ENCODE measurements at places on chromosomes 6 and 20.

GRCh38 chr20:2093883-2094282 is 7.7 kb upstream of the STK35 start:
- no peak for DNase-seq

- DNase-seq, result no peak
These were observed 13.0 kb downstream of the PCK1 start for GRCh38 chr20:57573894-57574293.

DNA sequence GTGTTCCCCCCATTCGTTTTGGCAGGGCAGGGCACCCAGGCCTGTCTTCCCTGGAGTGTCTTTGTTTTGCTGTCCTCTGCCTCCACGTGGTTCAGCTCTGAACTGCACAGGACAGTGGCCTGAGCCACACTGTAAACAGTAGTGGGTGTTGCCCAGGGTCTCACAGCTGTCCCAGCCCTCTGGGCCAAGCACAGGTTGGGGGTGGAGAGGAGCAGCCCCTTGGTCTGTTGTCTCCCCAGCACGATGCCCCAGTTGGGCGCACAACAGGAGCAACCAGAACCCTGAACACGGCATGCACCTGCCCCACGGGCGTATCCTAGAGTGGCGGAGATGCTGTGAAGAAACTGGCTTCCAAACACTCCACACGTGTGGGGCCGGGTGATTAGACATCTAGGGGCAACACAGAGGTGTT is 14.4 kb downstream of the CCDC167 start:
- DNase-seq, result no peak

DNA sequence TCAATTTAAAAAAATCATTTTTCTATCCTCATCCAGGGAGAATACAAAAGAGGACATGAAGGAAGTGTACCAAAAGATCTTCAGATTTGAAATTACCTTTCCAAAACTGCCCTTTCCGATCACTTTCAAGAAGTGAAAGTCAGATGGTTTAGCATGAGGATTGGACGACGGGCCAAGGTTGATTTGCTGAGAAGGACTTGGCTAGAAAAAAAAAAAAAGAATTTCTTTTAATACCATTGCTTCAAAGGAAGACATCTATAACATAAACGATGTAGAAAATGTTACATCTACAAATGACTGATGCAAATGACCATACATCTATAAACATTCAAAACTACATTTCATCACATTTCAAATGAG is 120.9 kb upstream of the SLC2A12 start:
- DNase-seq, result no peak

GRCh38 chr20:13574071-13574470 is 64.7 kb downstream of the TASP1 start:
- no peak for DNase-seq

DNA sequence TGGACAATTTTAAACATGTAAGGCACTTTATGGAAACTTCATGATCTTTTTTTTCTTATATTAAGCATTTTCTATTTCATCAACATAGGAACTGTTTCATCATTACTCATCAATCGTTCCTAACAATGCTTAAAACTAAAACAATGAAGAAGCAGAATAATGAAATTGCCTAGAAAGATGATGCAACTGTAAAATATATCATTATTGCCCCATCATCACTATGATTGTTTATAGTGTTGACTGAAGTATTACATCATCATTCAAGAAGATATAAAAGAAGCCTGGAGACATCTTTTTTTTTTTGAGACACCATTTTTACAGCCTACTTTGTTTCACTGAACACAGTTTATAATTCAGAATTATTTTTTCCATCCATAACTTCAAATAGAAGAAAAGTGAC is 147.2 kb downstream of the TRDN start:
- no peak for DNase-seq

- peak; percentile 56 for DNase-seq
These were observed 6.9 kb upstream of the ZBTB12 start for GRCh38 chr6:31908791-31909190.

- no peak for DNase-seq
These were observed 4.1 kb downstream of the HLA-B start for GRCh38 chr6:31352683-31353383.

DNA sequence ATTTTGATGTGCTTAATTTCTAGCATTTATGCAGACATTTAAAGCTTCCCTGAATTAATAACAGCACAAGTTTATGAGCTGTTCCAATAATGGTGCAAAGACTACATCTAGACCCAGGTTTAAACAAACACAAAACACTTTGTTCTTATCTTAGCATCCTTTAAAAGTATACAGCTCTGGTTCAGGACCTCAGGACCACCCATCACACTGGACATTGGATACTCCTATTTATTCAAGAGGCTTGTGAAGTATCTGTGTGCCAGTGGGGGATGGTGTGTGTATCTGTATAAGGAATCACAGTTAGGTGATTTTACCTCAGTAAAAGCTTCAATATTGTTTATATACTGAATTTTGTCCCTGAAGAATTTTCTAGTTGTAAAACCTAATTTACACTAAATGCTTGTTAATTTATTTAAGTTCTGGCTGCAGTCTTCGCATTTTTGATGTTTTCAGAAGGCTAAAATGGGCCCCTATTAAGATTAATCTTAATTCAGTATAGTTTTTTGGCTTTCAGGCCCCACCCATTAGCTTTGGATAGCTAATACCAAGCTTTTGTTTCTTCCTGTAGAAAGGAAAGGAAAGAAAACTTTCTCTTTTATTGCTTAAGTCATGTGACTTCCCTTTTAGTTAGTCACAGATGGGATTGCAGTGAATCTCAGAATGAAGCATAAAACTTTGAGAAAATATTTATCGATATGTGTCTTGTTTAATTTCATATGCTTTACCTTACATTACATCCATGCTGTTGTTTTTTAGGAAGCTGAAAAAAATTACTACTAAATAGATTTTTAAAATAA is 13.1 kb downstream of the LIN28B start:
- DNase-seq, result no peak

DNA sequence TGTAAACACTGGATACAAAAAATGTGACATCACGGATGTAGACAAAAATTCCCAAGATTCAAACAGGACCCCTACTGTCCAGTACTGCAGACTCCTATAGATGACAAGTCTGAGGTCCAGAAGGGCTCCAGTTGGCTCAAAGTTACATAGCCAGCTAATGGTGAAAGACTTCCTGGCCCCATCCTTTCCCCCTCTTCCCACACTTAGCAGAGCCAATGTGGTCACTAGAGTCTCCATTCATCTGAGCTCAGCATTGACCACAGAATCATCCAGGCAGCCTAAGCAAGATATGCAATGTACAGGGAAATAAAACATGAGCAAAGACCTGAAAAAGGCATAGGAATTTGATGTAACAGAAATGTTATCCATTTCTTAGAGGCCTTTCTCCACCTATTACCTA is 180.5 kb downstream of the ADAT2 start:
- DNase-seq, result peak; percentile 85

- no peak for DNase-seq
These were observed 6.9 kb upstream of the SYNDIG1 start for GRCh38 chr20:24462460-24463010.

DNA sequence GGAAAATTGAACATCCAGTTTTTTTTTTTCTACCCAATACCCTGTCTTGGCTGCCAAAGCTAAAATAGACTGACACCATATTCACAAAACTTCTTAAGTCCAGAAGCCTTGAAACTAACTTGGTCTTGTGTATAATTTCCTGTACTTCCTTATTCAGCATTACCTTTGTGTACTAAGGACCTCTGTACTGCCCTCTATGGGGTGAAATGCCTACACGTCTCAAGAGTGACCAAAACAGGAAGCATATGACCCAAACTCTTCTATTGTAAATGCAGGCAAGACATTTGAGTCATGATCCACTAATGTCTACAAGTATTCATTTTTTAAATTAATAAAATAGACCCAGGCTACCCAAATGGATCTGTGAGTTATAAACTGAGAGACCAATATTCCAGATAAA is 50.4 kb downstream of the HMGCLL1 start:
- peak; percentile 10 for DNase-seq

DNA sequence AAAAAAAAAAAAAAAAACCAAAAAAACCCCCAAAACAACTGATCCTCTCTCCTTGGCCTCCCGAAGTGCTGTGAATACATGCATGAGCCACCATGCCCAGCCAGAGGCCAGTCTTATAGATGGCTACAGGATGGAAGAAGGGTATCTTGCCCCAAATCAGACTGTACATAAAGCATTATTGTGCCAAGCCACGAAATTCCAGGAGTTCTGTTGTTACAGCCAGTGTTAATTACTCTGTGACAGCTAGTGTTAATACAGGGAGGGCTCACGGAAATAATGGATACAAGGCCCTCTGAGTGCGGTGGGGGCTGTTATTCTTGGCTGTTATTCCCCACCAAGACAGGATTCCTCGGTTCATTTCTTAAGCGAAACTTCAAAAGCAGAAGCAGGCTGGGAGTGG is 1.4 kb upstream of the CLPSL2 start:
- no peak for DNase-seq

- DNase-seq, result peak; percentile 39
These were observed 176.2 kb upstream of the SASH1 start for GRCh38 chr6:148166339-148166968.

- DNase-seq, result peak; percentile 18
These were observed 165.7 kb downstream of the MTFR2 start for GRCh38 chr6:136084403-136084802.

- peak; percentile 85 for DNase-seq
These were observed 10.5 kb upstream of the PLN start for GRCh38 chr6:118537574-118537973.

DNA sequence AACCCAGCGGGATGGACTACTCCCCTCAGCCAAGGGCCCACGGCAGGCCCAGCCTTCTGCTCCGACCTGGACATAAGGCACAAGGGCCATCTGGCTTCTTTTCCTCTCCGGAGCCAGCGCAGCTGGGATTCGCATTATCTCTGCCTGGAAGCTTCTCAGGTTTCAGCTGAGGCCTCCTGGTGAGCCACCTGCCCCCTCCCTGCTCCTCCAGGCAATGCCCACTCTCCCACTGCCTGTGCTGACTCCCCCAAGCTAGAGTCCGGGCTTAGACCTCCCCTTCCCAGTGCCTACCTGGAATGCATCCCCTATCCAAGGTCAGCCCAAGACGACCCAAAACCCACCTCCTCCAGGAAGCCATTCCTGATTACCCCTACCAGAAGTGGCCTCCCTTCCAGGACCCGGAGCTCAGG is 60.7 kb downstream of the EZR start:
- no peak for DNase-seq

DNA sequence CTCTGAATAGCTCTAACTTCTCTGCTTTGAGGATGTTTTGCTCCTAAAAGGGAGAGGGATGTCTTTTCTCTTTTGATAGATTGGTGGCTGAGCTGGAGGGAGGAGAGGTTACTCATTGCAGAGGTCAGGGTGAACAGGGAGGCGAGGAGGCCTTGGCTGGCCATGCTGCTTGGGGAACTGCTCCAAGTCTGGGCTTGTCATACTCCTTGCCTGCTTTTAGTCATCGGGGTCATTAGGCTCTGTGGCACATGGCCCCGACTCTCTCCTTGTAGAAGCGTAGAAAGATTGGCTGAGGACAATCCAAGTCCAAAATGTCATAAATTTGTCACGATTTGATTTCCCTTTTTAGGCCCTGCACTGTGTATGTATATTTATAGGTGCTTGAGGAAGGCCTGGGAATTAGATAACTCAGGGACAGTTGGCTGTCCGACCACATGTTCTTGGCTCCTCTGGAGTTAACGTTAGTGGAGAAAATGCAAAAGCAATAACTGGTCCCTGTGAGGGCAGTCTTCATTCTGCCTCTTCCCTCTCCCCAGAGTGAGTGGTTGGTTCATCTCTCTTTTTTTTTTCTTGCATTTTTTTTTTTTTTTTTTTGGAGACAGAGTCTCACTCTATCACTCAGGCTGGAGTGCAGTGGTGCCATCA is 160.1 kb downstream of the SCP2D1 start:
- DNase-seq, result no peak

DNA sequence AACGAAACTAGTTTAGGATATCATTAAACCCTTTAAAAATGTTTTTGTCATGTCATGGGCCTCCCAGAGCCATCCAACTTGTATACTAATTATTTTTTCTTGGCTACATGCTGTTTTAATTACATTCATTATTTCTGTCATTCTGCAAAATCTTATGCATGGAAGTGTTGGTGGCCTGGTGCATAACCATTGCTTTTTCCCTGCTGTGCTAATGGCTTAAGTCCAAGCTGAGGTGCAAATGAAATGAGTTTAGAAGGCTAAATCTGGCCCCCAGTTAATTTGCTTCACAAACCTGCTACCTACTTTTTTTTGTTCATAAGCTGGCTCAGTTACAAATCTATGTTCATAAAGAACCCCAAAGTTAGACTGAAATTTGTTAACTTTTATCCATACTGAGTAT is 1249.9 kb downstream of the EPHA7 start:
- DNase-seq, result no peak

GRCh38 chr20:43306837-43307236 is 117.1 kb upstream of the PTPRT start:
- no peak for DNase-seq

- DNase-seq, result peak; percentile 25
These were observed 1082.4 kb upstream of the MAP3K7 start for GRCh38 chr6:91669154-91669870.

DNA sequence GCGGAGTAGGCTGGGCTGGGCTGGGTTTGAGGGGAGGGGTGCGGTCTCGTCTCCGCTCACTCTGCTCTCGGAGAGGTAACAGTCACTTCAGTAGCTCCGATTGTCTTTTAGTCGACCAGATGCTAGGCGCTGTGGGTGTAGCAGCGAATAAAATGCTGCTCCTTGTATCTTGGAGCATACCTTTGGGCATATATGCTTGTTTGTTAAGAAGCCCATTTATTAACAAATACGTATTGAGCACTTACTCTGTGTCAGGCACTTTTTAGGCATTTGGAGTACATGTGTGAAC is 545 bp downstream of the ACTR5 start:
- no peak for DNase-seq

DNA sequence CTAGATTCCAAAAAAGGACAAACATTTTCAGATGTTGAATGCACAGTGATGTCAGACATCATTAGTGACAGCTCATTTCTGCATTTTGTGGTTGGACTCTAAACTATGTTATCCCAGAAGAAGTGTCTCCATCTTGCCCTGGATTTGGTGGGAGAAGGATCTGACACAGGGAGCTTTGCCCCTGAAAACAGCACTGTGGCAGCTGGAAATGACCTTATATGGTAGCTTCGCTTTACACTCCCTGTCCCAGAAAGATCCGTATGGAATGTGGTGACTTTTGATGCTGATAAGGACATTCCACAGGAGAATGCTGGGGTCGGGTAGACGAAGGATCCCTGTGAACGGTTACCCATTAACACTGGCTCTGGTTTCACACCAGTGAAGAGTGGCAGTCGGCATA is 87.2 kb upstream of the EDN1 start:
- peak; percentile 76 for DNase-seq

DNA sequence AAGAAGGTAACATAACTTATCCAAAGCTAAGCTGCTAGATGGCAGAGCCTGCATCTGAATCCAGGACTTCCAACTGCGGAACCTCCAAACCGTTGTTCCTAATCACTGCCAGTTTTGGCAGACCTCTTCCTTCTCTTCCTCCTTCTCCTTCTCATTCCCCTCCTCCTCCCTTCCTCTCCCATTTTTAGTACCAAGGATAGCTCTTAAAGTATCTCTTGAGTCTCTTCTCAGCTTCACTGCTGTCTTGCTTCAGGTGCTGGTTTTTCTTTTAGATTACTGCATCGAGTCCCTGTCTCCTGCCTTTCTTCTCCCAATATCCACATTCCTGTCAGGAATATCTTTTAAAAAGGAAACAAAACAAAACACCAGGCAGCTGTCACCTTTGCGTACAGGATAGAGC is 77.1 kb downstream of the CDYL start:
- DNase-seq, result no peak

- DNase-seq, result peak; percentile 52
These were observed 1.9 kb downstream of the PTK7 start for GRCh38 chr6:43077981-43078511.

Data from astrocyte (in vitro differentiated cells and primary cell).